Amygdala (tissue), 56 donors: ENCODE measurements at places on chromosomes 4 and X.

GRCh38 chr4:148094149-148094548 lies 348.1 kb downstream of the NR3C2 start:
- no peak for DNase-seq

DNA sequence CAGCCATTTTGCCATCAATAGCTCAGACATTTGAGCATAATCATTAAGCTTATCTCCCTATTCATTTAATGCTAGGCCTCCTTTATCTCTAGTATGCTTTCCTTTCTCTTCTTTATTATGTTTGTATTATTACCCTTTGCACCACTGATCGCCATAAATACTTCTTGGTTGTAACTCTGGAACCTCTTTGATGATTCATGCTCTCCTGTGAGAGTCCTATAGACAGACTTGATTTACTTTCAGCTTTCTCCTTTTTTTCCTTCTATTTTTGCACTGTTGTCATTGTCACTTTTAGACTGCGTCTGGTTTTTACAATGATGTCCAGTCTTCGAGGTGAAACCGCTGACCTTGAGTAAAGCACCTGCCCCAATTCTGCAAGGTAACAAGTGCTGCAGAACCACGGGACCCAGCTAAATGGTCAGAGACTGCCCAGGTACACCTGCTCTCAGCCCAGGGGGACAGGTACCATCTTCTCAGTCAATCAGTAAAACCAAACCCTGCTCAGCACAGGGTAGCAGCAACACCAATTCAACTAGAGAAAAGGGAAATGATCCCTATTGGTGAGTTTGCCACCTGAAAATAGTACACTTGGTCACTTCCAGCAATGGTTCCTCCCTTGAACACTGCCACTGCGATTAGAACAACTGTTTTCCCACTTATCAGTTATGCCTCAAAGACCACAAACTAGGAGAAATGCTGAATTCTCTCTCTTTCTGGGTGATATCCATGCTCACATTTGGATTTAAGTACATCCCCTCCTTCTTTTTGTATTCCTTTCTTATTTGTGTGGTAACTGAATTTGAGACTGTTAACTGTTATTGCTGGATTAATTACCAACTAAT lies 125.1 kb downstream of the MAML3 start:
- no peak for DNase-seq

DNA sequence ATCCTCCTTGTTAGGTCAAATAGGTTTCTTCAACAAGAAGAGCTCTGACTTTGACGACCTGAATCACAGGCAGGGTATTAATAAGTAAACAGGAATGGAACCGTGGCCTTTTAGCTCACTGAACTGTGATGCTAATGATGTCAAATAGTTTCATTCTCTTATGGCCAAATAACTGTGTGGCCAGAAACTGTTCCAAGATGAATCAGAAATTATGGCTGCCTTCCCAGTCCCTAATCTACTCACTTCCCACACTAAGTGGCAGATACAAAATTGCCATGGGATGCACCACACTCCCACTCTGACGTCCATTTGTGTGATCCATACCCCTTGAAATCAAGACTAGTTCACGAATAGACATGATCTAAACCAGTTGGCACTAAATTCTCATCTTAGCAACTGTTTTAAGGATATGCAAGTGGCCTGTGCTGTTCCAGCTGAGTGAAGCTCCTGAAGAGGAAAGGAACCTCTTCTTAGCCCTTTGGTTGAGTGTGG lies 455.4 kb downstream of the IL15 start:
- no peak for DNase-seq

DNA sequence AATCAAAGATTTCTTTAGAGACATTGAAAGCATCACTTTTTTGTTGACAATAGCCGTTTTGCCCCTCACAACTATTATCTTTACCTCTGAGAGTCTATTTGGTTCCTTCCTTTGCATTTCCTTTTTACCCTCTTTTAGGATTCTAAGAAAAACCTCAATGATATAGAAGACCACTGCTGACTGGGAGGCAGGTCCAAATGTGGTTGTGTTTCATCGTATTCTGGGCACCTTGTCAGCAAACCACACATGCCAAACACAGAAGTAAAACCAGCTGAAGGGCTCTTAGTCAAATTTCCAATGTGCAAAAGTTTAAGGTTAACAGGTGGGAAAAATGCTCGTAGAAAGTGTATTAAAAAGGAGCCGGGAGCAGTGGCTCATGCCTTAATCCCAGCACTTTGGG lies 5.1 kb upstream of the PRMT9 start:
- no peak for DNase-seq

GRCh38 chr4:149176039-149176438 lies 639.6 kb downstream of the IQCM start:
- no peak for DNase-seq

DNA sequence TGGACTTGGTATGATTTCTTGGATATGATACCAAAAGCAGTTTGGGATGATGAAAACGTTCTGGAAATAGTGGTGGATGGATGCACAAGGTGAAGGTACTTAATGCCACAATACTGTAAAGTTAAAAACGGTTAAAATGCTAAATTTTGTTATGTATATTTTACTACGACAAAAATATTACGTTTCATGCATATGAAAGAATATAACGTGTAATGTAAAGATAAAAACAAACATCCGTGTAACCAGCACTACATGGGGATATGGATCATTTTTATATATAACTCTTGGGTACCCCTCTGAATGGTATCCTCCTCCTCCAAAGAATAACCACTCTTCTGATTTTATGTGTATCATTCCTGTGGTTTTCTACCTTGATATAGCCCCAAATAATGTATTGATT lies 862 bp upstream of the CENPU start:
- no peak for DNase-seq

DNA sequence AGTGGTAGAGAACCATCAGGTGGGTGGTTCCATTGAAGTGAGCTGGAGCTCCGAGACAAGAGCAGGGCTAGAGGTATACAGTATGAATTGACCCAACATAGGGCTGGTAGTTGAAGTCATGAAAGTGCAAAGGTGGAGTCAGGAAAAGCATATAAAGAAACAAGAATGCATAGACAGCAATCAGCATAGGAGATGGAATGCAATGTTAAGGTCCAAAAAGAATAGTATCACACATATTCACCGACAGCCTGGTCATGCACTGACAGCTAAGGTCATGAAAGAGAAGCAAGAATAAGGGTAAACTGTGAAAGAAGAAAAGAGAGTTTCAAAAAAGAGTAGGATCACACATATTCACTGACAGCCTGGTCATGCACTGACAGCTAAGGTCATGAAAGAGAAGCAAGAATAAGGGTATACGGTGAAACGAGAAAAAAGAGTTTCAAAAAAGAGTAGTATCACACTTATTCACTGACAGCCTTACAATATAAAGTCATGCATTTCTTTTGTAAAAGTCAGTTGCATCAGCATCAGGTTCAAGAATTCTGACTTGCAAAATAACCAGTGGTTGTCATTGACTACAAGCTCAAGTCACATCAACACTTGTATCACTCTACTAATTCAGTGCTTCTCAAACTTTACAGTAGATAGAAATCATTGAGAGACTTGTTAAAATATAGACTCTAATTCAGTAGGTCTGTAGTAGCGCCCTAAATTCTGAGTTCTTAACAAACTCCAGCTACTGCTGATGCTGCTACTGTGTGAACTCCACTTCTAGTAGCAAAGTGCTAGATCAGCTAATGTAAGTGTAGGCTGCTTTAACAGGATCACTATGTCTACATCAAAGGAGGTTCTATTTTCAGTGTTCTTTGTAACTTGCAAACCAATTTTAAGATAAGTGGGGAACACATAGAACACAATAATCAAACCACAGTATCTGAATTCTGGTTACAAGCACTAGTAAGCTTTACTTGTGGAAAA lies 221.9 kb downstream of the PDGFC start:
- DNase-seq = no peak

GRCh38 chr4:81003597-81004111 lies 26.9 kb upstream of the BMP3 start:
- no peak for DNase-seq

DNA sequence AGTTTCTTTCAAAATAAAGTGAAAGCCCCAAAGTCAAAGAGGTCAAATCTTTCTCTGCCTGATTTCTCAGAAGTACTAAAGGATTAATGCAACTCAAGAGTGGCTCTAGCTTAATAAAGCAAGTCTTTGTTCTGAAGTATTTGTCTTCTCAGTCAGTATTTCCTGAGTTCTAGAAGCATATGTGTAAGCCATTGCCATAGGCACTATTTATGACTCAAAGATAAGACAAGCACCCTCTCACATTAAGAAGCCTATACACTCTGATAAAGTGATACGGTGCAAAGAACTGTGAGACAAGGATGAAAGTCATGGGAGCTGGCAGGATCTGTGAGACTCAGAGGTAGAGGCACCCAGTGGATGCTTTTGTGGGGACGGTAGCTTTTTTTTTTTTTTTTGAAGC lies 60.9 kb downstream of the AASDH start:
- DNase-seq = no peak

- DNase-seq = no peak
These were observed 19.8 kb upstream of the PASD1 start for GRCh38 chrX:151543706-151544105.

DNA sequence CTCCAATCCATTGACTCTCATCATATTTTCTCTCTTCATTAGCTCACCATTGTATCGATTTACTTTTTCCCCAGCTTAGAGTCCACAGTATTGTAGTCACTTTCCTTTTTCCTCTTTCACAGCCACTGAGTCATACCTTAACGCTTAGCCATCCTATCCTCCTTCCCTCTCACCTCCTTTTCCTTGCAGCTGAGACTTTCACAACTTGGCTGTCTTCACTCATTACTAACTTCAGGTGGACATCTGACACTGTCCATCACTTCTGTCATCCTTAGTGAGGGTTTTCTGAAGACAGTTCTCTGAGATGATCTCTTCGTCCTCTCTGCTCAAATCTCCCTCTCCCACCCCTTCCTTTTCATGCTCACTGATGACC lies 70.5 kb upstream of the ESX1 start:
- DNase-seq = no peak

- DNase-seq = no peak
These were observed 69.4 kb downstream of the PABPC4L start for GRCh38 chr4:134132086-134132783.

DNA sequence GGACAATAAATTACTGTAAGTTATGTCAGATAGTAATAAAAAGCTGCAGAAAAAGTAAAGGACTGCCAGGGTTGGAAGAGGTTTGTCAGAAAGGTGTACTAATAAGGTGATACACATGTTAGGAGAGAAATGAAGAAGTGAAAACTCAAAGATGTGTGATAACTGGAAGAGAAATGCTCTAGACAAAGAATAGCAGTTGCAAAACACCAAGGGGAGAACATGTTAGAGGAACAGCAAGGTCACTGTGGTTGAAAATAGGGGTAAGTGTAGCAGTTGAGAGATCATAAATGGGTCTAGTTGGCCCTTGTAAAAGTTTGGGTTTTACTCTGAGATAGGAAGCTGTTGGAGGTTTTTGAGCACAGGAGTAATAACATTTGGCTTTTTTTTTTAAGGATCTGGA lies 46.9 kb downstream of the HSPA4L start:
- DNase-seq = no peak

GRCh38 chr4:112889199-112889598 lies 160.3 kb upstream of the ANK2 start:
- DNase-seq = no peak

DNA sequence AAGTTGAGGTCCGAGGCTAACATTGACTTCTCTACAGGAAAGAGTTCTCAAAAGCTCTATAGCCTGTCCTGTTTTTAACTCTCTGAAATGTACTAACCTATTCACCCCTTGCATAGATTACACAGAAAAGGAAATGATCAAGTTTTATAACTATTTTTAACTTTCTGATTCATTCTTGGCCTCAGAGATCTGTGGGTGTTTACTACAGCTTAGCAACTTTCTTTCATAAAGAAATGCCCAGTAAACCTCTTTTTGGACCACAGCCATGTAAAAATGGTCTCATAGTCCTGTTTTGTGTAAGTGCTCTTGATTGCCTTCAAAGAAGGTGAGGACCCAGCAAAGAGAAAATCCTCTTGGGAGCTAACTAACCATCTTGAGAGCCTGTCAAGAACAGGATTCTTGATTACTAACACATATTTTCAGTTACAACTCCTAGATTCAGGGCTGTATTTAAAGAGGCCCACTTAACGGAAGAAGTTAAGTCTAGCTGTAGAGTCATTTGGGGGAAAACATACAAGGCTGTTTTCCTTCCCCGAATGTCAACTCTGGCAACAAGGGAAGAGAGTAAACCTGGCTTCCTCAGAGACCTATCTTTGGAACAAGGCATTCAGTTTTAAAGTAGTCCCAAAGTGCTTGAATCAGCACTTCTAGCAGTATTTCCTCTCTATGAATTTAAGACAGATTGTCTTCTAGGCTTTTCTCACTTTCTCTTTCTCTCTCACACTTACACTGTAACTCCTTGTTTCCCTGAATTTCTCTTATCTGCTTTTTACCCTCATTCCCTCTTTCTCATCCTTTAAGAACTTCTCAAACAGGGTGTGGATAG lies 78.2 kb downstream of the IL21 start:
- no peak for DNase-seq

DNA sequence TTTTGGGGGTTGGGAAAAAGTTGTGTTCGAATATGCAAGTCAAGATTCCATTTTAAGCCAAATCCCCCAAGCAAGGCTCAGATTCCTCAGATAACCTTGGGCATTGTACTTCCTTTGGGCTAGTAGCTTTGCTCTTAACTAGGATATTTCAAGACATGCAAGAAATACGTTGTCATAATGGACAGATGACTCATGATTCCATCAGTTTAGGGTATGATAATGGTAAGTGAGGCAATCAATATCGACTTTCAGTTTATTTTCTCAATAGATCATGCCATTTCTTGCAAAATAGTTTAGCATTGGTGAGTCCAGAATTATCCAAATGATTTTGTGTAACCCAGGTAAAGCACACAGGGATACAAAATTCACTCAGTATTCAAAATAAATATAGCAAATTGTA lies 25.4 kb downstream of the CFAP299 start:
- no peak for DNase-seq

DNA sequence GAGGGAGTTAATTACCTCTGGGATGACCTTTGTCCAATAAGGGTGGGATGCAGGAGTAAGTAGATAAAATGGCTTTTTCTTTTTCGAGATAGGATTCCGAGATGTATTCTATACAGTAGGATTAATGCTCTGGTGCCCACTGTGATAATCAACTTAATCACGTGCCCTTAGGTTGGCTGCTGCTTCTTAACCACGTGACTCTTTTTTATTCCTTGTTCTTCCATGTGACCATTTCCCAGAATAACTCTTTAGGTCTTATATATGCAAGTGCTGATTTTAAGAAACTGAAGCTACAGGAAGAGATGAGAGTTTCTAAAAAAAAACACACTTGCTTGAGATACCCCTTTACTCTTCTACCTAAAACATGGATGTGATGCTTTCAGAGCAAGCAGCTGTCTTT lies 1628.9 kb downstream of the PCDH7 start:
- no peak for DNase-seq

GRCh38 chr4:109462297-109462696 lies 28.7 kb downstream of the SEC24B start:
- no peak for DNase-seq

- no peak for DNase-seq
These were observed 197.5 kb downstream of the CCNG2 start for GRCh38 chr4:77354550-77354949.

DNA sequence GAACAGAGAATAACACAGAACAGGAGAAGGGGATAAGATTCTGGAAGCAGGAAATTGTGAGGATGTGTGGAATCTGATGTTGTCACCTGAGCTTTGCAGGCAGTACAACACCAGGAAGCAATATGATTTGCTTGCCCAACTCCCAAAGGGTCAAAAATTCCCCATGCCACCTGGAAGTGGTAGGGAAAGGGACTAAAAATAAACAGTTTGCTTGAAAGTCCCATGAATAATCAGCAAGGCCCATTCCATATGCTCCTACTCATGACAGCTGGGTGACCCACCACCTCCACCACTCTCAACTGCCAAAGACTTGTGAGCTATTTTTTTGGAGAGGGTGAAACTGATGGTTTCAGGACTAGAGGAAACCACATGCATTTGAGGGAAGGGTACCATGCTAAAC lies 168.4 kb downstream of the KCNIP4 start:
- DNase-seq = no peak
